ENCODE measurements at places on chromosomes 7 and 10.

GRCh38 chr7:111290419-111290818 is 199.5 kb downstream of the LRRN3 start:
- DNase-seq = no peak

- DNase-seq = no peak
Observed at GRCh38 chr10:115503546-115503945, 410.4 kb downstream of the ATRNL1 start.

GRCh38 chr10:130400890-130401289 is 264.7 kb downstream of the GLRX3 start:
- no peak for DNase-seq

- DNase-seq = no peak
Observed at GRCh38 chr7:17150018-17150417, 148.4 kb upstream of the AHR start.

DNA sequence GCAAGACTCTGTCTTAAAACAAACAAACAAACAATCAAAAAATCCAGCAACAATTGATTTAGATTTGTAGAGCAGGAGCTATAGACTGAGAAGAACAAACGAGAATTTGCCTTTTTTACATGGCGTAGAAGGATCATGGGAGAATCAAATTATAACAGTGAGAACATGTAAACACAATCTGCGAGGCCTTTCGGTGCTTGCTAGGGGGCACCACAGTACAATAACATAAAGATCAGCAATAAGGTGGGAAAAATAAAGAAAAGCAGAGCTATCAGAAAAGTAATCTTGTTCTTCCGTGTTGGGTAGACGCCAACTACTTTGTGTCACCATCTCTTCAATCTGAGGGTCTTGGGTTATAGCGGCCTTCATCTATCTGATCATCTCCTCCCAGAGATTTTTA is 82.2 kb downstream of the NOD1 start:
- no peak for DNase-seq

- DNase-seq = no peak
Observed at GRCh38 chr7:47170516-47170915, 411.4 kb downstream of the TNS3 start.

DNA sequence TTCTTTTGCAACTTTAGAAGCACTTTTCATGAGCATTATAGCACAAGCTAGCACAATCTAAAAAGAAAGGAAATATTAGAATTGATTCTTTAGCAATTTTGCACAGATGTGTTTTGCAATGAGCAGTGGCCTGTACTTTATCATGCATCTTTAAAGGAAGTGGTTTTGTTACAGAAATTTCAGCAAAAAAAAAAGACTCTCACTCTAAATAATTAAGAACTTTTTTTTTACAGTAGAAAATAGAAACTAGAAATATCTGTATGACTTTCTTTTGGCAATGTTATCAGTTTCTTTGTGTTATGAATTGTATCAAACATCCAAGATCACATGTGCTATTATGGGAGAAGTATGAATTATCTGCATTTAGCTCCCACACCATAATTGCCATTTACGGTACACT is 195.7 kb upstream of the KLF6 start:
- no peak for DNase-seq

DNA sequence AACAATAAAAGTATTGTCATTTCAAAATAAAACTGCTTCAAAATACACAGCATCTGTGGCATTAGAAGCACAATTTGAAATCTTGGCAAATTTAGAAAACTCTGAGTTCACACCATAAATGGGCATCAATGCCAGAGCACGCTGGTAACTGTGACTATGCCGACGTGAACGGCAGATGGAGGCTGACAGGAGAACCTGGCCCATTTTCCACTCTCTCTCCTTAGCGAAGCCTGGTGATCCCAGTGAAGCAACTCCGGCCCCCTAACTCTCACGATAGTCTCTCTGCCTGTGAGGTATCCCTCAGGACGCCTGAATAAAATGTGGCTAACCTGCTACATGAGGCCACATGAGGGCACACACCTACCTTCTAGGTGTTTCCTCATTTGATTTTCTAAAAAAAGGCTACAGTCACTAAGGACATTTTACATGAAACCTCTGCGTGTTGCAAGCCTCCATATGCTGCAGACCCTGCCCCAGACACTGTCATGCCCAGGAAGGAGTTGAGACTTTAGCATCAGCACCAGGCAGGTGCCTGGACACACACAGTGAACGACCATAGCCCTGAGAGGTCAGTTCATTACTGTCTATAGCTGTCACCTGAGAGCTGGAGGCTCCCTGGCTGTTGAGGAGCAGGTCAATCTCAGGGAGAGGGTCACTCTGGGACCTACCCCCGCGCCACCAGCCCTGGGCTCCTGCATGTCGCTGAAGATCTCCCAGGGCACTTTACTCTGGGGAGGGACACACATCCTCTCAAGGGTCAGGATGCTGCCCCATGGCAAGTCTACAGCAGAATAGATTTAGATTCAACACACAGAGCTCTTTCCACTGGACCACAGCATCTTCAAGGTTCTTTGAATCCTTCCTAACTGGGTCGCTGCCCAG is 62.9 kb upstream of the CAMK2B start:
- DNase-seq = no peak

DNA sequence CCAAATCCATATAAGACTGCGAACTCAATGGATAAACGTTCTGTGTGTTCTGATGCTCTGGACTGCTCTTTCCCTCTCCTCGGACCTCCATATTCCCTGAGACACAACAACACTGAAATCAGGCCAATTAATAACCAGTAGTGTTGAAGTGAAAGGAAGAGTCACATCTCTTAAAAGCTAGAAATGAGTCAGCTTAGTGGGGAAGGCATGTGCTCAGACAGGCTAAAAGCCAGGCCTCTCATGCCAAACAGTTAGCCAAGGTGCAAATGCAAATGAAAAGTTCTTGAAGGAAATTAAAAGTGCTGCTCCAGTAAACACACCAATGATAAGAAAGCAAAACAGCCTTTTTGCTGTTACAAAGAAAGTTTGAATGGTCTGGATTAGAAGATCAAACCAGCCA is 29.3 kb downstream of the TNS3 start:
- no peak for DNase-seq

DNA sequence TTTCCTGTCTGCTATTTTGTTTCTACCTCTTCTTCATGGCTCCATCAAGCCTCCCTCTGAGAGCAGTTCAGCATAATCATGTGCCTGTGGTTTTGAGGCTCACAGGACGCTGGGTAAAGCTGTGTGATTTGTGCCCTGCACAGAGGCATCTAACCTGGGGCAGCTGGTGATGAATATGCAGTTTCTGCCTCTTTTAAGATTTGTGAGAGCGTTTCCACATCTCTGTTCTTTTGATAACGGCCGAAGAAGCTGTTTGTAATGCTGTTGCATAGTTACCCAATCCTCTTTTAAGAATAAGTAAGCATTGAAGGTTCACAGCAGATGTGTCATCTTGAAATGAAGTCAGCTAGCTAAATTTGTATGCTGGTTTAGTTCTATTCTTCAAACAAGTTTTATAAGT is 45.2 kb downstream of the PNLIPRP3 start:
- DNase-seq = no peak

GRCh38 chr10:128078136-128078969 is 47.9 kb downstream of the MKI67 start:
- no peak for DNase-seq

GRCh38 chr7:134737566-134738345 is 41.7 kb upstream of the CALD1 start:
- no peak for DNase-seq

GRCh38 chr7:95316588-95316987 is 7.7 kb downstream of the PON1 start:
- no peak for DNase-seq

DNA sequence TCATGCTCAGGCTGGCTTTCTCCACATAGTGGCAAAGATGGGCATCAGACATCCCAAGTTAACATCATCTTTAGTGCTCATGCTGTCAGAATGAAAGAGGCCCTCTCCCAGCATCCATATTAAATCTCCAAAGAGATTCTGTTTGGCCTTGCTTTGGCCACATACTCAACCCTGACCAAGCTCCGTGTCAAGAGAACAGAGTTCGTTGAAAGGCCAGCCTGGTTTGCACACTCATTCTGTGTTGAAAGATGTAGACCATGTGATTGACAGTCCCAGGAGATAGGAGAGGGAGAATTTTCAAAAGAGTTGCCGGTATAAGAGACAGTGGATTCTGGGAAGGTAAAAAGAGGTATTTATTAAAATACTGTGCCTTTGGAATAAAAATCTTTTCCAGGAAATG is 19.7 kb downstream of the MET start:
- DNase-seq = no peak

DNA sequence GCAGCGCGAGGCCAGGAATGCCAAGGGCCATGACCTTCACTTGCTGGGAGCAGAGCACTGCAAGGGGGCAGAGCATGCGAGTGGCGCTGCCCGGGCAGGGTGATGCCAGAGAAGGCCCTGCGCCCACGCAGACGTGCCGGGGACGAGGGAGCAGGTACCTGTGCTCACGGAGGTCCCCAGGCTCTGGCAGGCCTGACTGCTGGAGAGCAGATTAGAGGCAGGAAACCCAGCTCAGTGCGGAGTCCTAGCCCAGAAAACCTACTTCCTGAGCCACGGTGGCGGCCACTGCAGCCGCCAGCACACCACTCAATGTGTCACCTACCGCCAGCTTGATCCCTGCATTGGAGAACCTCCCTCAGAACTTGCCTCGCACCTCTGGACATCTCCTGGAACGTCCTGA is 148.4 kb downstream of the MAD1L1 start:
- no peak for DNase-seq

DNA sequence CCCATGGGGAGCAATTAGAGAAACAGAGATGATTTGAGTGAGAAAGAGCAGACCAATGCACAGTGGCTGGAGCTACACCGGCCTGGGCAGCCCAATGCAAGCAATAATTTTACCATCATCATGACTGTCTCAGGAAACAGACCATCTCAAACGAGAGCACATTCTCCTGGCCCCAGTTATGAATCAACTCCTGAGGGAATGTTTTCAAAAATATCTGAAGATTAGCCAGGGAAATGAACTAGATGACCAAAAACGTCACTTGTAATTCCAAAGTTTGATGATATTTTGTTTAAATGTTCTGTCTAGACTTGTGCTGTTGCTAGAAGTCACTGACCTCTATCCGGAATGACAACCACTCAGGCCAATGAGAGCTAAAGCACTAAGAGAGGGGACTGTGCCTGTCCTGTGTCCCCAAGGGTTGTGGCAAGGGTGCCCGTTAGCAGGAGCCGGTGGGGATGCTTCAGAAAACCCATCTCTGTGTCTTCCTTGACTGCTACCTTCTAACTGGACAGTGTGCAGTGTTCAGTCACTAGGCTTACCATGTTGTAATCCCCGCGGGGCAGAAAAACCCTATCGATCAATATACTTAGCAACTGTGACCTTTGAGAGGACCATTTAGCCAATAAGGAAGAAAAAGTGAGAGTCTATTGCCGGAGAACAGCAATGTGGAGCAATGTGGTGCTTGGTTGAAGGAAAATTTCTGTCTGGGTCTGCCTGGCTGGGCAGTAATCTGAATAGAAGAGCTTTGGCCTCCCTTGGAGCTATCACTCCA is 202.4 kb downstream of the ADAM12 start:
- no peak for DNase-seq
